ENCODE measurements at places on chromosomes 6 and 20. TPM values are rescaled to one million over a fixed set of nuclear protein-coding genes. Genes with fewer than 3 reads are reported as not detected.

Gene LY6G5C
- 0.37 TPM for total RNA-seq

DNA sequence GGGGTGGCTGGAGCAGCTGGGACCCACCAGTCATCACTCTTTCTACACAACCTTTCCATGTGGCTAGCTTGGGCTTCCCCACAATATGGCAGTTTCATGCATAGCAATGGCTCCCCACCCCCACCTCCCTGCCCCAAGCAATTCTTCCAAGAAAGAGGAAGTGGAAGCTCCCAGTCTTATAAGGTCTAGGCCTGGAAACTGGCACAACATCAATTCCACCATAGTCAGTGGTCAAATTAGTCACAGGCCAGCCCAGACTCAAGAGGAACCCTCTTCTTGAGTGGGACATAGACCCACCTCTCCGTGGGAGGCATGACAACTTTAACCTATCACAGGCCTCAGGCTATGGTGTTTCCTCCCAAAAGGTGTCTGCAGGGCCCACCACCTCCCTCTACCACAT is 17.7 kb downstream of the TGM6 start:
- DNase-seq = no peak

GRCh38 chr20:2212456-2213015 is 83.3 kb upstream of the TGM3 start:
- no peak for DNase-seq

GRCh38 chr6:44789806-44790205 is 402.3 kb downstream of the CDC5L start:
- DNase-seq = no peak

DNA sequence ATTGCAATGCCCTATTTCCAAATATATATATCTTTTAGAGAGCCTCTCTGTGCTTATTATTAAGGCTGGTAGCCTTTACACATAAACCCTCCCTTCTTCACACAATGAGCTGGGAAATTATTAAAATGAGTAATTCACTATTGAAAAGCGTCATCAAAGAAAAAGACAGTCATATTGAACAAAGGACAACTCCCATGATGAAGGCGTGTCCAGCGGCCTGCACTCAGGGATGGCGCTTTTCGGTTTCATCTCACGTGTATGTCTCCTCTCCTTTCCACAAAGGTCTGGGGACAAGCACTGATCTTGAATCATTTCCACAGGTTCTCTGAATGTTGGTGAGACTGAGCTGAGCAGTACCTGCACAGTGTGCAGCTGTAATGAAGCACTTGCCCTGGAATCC is 3.5 kb downstream of the SERPINB9 start:
- no peak for DNase-seq

GRCh38 chr6:53771785-53772624 is 22.8 kb upstream of the LRRC1 start:
- no peak for DNase-seq

DNA sequence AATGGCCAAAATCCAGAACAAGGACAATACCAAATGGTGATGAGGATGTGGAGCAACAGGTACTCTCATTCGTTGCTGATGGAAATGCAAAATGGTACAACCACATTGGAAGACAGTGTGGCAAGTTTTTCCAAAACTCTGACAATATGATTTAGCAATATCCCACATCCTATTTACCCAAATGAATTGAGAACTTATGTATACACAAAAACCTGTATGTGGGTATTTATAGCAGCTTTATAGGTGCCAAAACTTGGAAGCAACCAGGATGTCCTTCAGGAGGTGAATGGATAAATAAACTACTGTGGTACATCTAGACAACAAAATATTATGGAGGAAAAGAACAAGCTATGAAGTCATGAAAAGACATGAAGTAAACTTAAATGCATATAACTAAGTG is 156.5 kb downstream of the TFAP2A start:
- DNase-seq = no peak

DNA sequence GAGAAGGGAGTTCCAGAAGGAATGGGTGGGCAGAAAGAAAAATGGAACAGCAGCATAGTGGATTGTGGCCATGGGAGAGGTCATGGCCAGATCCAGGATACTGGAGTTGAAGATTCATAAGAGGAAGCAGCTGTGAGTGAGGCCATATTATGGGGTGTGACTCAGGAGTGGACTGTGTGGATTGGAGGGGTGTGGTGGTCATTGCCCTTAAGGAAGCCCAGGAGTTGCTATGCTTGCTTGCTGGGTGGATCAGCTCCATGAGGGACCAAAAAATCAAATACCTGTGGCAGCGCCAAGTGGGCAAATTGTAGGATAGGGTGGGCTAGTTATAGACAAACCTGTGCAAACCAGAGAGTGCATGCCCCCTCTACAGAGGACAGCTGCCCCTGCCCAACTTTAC is 18.3 kb downstream of the LRRC1 start:
- DNase-seq = no peak

- DNase-seq = no peak
Measured at GRCh38 chr6:159359581-159360297, 190.5 kb downstream of the FNDC1 start.

- no peak for DNase-seq
Measured at GRCh38 chr20:62716198-62716940, 7.7 kb downstream of the NTSR1 start.

All from urinary bladder (tissue), 4 donors.